Fibroblast of skin of right quadriceps (primary cell): ENCODE measurements at places on chromosomes 4 and X.

DNA sequence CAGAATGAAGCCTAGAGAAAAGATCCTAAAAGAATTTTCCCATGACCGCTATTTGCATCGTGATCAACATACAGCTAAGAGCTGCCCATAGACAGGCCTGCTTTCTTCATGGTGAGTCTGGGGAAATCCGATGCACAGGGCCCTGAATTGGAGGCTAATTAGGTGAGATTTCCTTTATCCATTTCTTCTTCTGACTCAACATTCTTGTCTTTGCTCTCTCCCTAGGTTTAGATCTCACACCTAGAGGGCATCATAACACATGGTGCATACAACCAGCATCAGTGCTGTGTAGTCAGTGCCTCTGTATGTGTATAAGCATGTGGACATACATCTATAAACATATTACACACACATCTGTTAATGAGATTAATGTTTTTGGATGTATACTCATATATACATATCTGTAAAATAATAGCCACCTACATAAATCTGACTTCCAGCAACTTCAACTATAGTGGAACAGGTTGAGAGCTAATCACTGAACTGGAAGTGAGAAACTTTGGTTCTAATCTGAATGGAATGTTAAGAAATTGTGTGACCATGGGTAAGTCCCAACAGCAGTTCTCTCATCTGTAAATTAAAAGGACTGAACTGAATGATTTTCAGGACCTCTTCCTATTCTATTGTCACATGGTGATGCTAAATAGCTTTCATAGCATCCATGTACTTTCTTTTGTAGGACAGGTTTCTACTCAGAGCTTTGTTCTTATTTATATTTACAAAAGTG, 17.5 kb downstream of the GATB start:
- DNase-seq, result no peak

DNA sequence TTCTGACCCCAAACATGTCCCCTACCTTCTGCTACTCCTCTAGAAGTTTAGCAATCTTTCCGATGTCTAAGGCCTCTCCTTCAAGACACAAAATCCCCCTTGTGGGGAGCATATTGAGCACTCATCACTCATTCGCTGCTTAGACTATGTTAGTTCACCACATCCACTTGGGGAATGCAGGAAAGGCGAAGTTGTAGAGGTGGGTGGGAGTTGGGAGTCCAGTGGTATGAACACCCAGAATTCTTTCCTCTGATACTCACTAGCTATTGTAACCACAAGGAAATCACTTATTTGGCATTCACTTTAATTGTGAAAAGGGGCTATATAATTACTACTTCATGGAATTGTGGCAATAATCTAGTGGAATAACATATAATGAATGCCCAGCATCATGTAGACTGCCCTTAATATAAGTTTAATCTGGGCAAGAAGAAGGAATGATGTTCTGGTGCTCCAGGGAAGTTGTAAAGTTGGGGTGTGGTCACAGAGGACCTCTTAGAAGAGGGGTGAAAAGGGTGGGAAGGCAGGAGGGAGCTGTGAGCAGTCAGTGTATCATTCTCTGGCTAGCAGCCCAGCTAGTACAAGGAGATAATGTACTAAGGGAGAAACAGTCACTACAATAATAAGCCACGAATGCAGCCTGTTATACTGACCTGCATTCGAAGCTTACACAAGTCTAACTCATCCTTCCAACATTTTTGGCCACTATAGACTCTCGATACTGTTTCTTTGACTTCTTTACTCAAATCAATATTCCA, 468.2 kb upstream of the DIPK2B start:
- peak; percentile 96 for DNase-seq

DNA sequence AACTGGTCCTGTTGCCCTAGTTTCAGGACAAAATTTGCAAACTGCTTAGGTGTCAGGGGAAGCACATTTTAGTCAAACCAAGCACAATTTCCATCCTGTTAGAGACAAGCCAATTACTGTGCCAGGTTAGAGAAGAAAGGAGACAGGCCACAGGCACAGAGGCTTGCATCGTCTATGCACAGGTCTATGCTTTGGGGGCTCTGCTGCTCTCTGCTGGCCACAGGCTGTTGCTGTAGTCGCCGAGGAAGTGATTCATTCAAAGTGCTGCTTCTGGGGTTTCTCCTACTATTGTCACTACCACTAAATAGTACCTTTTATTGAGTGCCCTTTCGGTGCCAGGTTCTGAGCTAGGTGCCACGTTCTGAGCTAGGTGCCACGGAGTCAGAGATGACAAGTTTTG, 45.5 kb downstream of the VGLL1 start:
- peak; percentile 21 for DNase-seq

DNA sequence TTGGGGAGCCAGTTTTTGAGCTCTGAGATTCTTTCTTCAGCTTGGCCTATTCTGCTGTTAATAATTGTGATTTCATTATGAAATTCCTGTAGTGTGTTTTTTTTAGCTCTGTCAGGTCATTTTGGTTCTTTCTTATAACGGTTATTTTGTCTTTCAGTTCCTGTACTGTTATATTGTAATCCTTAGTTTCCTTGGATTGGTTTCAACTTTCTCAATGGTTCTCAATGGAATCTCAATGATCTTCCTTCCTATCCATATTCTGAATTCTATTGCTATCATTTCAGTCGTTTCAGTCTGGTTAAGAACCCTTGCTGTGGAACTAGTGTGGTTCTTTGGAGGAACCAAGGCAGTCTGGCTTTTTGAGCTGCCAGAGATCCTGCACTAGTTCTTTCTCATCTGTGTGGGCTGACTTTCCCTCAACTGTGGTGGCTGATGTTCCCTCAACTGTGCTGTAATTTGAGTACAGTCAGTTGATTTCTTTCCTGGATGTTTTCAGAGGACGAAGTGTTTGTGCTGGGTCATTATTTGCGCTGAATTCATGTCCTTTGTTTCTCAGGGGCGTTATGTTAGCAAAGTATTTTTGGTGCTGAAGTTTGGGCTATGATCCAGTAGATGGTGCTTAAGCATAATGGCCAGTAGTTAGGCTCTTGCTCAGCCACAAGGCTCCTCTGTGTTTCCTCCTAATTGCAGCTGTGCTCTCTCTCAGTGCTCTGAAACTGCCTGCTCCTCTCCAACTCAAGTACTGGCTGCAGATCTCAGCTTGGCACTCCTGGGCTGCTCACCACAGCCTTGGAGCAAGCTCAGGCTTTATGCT, 27.5 kb downstream of the ENPEP start:
- peak; percentile 9 for DNase-seq

DNA sequence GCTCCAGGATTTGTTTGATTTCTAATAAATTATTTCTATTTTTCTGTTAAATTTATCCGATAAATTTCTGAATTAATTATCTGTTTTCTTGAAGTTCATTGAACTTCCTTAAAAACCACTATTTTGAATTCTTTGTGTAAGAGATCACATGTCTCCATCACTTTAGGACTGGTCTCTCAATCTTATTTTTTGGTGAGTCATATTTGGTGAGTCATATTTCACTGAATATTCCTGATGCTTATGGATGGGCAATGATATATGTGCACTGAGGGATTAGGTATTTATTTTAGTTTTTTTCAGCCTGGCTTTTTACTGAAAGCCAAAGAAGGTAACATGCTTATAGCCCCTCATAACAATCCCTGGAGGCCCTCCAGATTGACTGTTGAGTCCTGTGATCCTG, 48.5 kb upstream of the IL15 start:
- DNase-seq, result peak; percentile 42

DNA sequence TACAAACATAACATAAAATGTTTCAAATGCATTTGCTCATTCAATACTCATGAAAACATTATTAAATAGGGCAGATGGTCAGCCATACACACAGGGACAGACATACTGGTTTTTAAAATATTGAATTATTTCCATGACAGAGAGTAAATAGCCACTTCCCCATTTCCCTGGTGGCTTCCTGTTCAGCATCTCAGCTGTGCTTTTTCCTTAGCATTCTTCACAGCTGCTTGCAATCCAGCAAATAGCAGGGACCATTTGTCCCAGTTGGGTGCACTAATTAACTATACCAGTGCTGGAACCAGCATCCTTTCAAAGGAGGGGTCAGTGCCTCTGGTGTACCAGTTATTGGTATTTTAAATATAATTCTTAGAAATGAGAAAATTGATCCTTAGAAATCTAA, 964.7 kb downstream of the RAB28 start:
- no peak for DNase-seq

DNA sequence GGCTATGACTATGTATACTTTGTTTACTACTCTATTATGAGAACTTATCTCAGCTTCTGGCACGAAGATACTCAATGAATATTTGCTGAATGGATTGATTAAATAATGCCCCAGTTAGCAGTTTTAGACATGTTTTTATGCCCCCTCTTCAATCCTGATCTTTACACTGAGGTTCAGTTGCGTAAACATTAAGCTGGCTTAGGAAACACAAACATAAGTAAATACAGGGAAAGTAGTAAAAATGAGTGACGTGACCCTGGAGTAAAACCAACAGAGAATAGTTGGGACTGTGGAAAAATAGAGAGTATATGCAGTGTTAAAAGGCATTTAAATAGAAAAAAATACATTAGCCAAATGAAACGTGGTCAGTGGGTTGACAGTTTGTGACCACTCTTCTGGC, 387.0 kb upstream of the ACTRT1 start:
- DNase-seq, result no peak

- no peak for DNase-seq
Measured at GRCh38 chrX:643241-643595, 12.6 kb downstream of the SHOX start.

DNA sequence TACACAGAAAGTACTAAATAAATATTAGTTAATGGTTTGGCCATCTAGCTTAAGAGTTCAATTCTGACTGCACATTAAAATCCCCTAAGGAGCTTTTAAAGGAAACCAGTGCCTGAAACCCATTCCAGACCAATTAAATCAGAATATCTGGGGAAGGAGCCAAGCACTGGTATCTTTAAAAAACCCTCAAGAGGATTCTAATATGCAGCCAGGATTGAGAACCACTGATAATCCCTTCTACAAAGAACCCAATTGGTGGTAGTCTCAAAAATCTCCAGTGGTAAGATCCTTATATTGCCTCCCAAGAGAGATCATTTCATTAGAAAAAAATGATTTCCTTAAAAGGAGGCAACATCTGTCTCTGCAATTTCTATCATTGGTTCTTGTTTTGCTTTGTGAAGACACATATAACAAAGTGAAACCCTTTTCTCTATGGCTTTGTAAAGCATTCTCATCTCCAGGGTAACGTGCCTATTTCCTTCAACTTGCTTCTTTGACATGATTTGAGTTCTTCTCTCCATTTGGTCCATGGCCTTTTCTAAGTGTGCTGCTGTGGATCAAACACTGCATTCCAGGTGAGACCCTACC, 3.5 kb downstream of the GPR34 start:
- peak; percentile 80 for DNase-seq

DNA sequence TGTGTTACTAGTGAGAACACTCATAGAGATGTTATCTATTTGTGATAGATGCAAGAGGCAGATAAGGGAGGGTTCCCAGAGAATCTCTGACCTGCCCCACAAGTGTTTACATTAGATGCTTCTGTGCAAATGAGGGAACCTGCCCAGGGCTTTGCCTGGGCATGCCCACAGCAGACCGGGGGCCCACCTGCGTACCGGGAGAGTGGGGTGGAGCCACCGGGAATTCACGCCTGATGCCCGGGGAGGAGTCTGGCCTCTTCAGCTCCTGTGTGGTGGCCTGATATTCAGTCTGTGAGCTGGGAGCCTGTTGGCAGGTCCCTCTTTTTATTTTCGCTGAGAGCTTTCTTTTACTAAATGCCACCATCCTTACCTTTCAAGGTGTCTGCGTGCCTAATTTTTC, 155.7 kb downstream of the SNCA start:
- DNase-seq, result no peak

GRCh38 chr4:41647383-41647782, 101.1 kb downstream of the PHOX2B start:
- no peak for DNase-seq
